Natural killer cell treated with Interleukin-12 subunit alpha and Interleukin-12 subunit beta and Interleukin-15 and Interleukin-18, amount 100 ng/mL, for 72 hours (primary cell): ENCODE measurements at places on chromosomes 5 and 9.

- no peak overlapping the region for H3K4me3 ChIP-seq
- no peaks in the 10 kb centered on the region for H3K27me3 ChIP-seq
- no peak overlapping the region for H3K27ac ChIP-seq
Observed at GRCh38 chr5:21642312-21642711, 1210.8 kb downstream of the CDH12 start.

DNA sequence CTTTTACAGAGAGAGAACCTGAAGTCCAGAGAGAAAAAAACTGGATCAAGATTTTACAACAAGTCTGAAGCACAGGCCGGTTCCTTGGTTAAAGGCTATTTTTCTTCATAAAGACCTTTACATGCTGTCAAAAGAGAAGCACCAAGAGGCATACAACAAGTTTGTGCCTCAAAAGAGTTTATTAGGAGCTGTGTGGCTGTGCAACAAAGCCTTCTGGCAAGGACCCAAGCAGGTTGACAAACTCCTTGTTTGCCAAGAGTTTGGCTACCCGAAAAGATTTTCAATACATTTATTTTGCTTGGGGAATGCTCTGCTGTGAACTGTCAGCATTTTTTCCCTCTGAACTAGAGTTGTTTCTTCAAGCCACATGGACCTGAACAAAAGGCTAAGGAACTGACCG lies 202.9 kb upstream of the RAD23B start:
- DNase-seq, result no peak
- no peaks in the 10 kb centered on the region for H3K36me3 ChIP-seq
- H3K4me3 ChIP-seq, result no peak overlapping the region
- H3K27ac ChIP-seq, result no peak overlapping the region
- peaks cover 7% of the 10 kb centered on the region for H3K27me3 ChIP-seq

DNA sequence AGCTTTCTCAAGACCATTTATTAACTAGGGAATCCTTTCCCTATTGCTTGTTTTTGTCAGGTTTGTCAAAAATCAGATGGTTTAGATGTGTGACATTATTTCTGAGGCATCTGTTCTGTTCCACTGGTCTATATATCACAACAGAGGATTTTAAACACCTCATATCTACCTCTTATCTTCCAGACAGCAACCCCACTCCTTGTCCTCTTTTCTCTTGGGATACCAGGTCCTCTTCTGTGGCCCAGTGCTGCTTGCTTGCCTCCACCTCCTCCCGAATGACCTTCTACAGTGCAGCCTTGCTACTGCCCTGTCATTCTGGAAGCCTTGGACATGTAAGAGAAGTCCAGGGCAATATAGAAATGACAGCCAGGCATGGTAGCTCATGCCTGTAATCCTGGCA lies 30.6 kb upstream of the KLF4 start:
- no peak overlapping the region for H3K27ac ChIP-seq
- peaks cover 2% of the 10 kb centered on the region for H3K27me3 ChIP-seq
- H3K4me3 ChIP-seq, result no peak overlapping the region
- DNase-seq, result no peak

- H3K27ac ChIP-seq, result peak overlapping the region; percentile 53
- peaks cover 22% of the 10 kb centered on the region for H3K4me1 ChIP-seq
- H3K36me3 ChIP-seq, result peaks cover 18% of the 10 kb centered on the region
- no peak for DNase-seq
- H3K4me3 ChIP-seq, result peak overlapping the region; percentile 77
Observed at GRCh38 chr9:95852059-95853032, 23.1 kb upstream of the ERCC6L2 start.
